ENCODE measurements at places on chromosomes 3 and 15. TPM values are rescaled to one million over a fixed set of nuclear protein-coding genes. Genes with fewer than 3 reads are reported as not detected.

The BDH1 gene
- 37.1 TPM for total RNA-seq

The NEK10 gene
- 1.6 TPM for total RNA-seq

DNA sequence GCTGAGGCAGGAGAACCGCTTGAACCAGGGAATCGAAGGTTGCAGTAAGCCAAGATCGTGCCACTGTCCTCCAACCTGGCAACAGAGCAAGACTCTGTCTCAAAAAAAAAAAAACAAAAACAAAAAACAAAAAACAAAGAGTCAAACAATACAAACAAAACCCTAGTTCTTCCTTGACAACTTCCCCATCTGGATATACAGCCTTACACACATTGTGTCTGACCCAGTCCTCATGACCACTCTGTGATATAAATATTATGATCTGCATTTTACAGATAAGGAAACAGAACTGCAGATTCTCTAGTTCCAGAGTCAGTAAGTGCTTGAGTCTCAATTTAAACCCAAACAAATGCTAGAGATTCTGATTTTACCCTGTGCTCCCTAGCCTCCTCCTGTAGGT is 4.8 kb upstream of the ESYT3 start:
- peaks cover 6% of the 10 kb centered on the region for H3K4me1 ChIP-seq
- no peak for DNase-seq
- no peaks in the 10 kb centered on the region for H3K27me3 ChIP-seq
- H3K36me3 ChIP-seq, result no peaks in the 10 kb centered on the region

- H3K4me1 ChIP-seq, result peaks cover 40% of the 10 kb centered on the region
- DNase-seq, result peak; percentile 97
- no peaks in the 10 kb centered on the region for H3K27me3 ChIP-seq
- no peaks in the 10 kb centered on the region for H3K36me3 ChIP-seq
- H3K27ac ChIP-seq, result peak overlapping the region; percentile 100
- H3K4me3 ChIP-seq, result peak overlapping the region; percentile 66
Measured at GRCh38 chr3:157088601-157089454, 71.1 kb downstream of the CCNL1 start.

The ANKRD34C gene
- total RNA-seq, result not detected

- no peak overlapping the region for H3K4me3 ChIP-seq
- no peak for DNase-seq
- H3K27me3 ChIP-seq, result no peaks in the 10 kb centered on the region
Measured at GRCh38 chr15:89790206-89790605, 14.1 kb downstream of the MESP2 start.

GRCh38 chr3:189001559-189001958 is 170.2 kb upstream of the TPRG1 start:
- H3K4me1 ChIP-seq, result no peaks in the 10 kb centered on the region
- H3K36me3 ChIP-seq, result no peaks in the 10 kb centered on the region
- H3K4me3 ChIP-seq, result no peak overlapping the region
- no peak for DNase-seq
- no peaks in the 10 kb centered on the region for H3K27me3 ChIP-seq
- H3K27ac ChIP-seq, result no peak overlapping the region

- H3K27me3 ChIP-seq, result no peaks in the 10 kb centered on the region
- no peak overlapping the region for H3K27ac ChIP-seq
- H3K4me1 ChIP-seq, result no peaks in the 10 kb centered on the region
- H3K4me3 ChIP-seq, result no peak overlapping the region
- DNase-seq, result no peak
Measured at GRCh38 chr3:63679186-63679585, 26.7 kb downstream of the SNTN start.
